ENCODE measurements at places on chromosomes 1 and 21. TPM values are rescaled to one million over a fixed set of nuclear protein-coding genes. Genes with fewer than 3 reads are reported as not detected.

Gene NFIA
- total RNA-seq, result 32.1 TPM

Gene RHD
- not detected for total RNA-seq

Gene NUDT4B
- total RNA-seq, result 76.2 TPM

Gene HSPB7
- total RNA-seq, result not detected

Gene ATP8B2
- 70.7 TPM for total RNA-seq

Gene CR1
- not detected for total RNA-seq

Gene TFF2
- not detected for total RNA-seq

Gene CEP170
- total RNA-seq, result 370 TPM

Gene OR2T29
- total RNA-seq, result not detected

Gene CRNN
- total RNA-seq, result not detected

Gene MANEAL
- 0.43 TPM for total RNA-seq

Gene FAM89A
- 12.1 TPM for total RNA-seq

Gene LRRC3
- 2.4 TPM for total RNA-seq

Gene CCDC27
- total RNA-seq, result not detected

Gene FALEC
- not detected for total RNA-seq

Gene CDC20
- 147 TPM for total RNA-seq

Gene RNASEL
- total RNA-seq, result 2.8 TPM

Gene PTGFRN
- total RNA-seq, result 12.8 TPM

Gene ZNF684
- 5.0 TPM for total RNA-seq

Gene ADAM30
- not detected for total RNA-seq

Gene SPATA21
- total RNA-seq, result under 0.01 TPM

Gene WDR3
- 27.3 TPM for total RNA-seq

Gene SLC25A34
- total RNA-seq, result 0.13 TPM

Gene LRIF1
- total RNA-seq, result 19.0 TPM

Gene C1orf210
- not detected for total RNA-seq

Gene ZNF683
- total RNA-seq, result not detected

Gene SLFNL1
- 0.27 TPM for total RNA-seq

Gene MYOG
- total RNA-seq, result not detected

Gene CEP104
- total RNA-seq, result 33.6 TPM

Gene CFAP107
- not detected for total RNA-seq

Gene PRR9
- not detected for total RNA-seq

Gene LGR6
- not detected for total RNA-seq

Gene GPR153
- 1.1 TPM for total RNA-seq

Gene ERO1B
- 5.3 TPM for total RNA-seq

Gene OPTC
- total RNA-seq, result not detected

Gene RGS1
- not detected for total RNA-seq

Gene TSPAN2
- 2.0 TPM for total RNA-seq

Gene C1orf226
- total RNA-seq, result 3.7 TPM

Gene NBPF4
- not detected for total RNA-seq

Gene TNFRSF1B
- 28.1 TPM for total RNA-seq

Gene NHLH2
- total RNA-seq, result 0.07 TPM

Gene SNRPE
- 112 TPM for total RNA-seq

Gene PALMD
- total RNA-seq, result 76.2 TPM

Gene GBP6
- not detected for total RNA-seq

Gene KPNA6
- 74.9 TPM for total RNA-seq

Gene CLSTN1
- 82.9 TPM for total RNA-seq

Gene PITHD1
- 31.3 TPM for total RNA-seq

Gene KRTAP13-1
- not detected for total RNA-seq

Gene MLLT11
- total RNA-seq, result 11.7 TPM

Gene MSH4
- 0.27 TPM for total RNA-seq

Gene IL19
- not detected for total RNA-seq

Gene C4BPB
- total RNA-seq, result not detected

All from thoracic aorta endothelial cell (primary cell).